ENCODE measurements at places on chromosomes 1 and 21.

DNA sequence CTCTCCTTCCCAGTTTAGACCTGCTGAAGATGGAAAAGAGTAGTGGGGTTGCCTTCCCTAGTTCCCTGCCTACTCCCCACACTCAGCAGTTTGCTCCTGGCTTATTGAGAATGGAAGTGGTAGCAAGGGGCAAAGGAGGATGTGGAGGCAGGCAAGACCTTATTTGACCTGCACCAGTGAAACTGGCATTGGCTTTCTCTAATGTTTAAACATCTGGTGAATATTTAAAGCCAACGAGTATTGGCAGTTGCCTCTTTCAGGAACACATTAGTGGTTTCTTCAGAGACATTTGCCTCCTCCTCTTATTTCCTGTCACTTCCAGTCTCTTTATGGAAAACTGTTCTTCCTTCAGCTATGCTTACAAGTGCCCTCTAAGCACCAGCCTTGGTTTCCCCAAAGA is 62.4 kb upstream of the VAV3 start:
- DNase-seq = no peak

- DNase-seq = no peak
Observed at GRCh38 chr1:211527006-211527405, 35.0 kb upstream of the RD3 start.

DNA sequence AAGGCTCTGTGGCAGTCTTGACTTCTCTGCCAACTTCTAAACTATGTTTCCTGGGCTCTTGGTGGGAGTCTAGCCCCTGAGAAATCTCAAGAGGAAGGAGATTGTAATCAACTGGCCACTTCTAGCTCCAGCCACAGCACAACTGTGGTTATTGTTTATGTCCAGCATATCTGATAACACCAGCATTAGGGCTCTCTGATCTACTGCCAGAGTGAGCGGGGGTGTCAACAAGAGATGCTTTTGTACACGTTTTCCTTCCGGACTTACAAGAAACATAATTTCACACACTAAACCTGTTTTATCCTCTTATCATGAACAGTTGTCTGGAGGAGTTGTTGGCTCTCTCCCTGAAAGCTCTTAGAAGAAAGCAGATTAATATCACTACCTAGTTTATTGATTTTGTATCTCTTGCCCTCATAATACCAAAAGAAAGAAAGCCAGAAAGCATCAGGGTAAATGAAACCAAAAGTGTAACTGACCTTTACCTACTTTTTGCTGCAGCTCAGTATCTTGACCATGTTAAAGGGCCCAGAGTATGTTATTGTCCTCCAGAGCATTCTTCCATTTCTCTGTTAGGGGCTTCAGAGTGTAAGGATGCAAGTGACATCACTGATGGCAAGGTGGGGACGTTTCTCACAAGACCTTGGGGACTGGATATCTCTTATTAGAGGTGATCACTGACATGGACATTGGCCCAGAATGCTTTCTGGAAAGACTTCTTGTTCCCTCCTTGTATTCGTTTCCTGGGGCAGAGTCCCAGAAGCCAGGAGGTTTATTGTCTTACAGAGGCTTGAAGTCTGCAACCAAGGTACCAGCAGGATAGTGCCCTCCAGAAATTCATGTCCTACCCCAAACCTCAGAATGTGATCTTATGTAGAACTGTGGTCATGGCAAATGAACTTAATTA is 9.6 kb upstream of the SH2D1B start:
- no peak for DNase-seq

- no peak for DNase-seq
Observed at GRCh38 chr1:53946252-53947171, at the start of gene LRRC42. LRRC42 (plus strand) TSS chr1:53946350; CDS start chr1:53952000, 5,650 bp downstream.

- DNase-seq = no peak
Observed at GRCh38 chr1:160105155-160105554, 6.7 kb upstream of the IGSF8 start.

Data from SK-N-MC (cell line).